HS-5 (cell line): ENCODE measurements at places on chromosomes 12 and 14.

GRCh38 chr12:112824701-112825100 lies 33.2 kb downstream of the RPH3A start:
- no peak for DNase-seq

- no peak for DNase-seq
Observed at GRCh38 chr12:43011383-43011926, 421.9 kb upstream of the PRICKLE1 start.

DNA sequence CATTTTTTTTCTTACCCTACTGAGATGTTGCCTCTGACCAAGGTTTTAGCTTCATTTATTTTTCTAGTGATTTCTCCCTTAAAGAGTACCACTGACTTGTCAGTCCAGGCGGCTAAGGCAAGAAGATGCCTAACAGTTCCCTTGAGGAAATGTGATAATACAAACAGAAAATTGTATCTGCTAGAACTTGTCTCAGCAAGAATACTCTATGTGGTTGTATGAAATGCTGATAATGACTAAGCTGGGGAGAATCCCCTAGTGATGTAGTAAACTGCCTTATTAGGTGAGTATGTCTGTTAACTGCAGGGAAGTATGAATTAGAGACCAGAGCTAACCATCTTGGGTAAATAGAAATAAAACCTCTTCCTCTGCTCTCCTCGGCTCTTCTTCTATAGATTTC lies 6.7 kb downstream of the C12orf54 start:
- no peak for DNase-seq

DNA sequence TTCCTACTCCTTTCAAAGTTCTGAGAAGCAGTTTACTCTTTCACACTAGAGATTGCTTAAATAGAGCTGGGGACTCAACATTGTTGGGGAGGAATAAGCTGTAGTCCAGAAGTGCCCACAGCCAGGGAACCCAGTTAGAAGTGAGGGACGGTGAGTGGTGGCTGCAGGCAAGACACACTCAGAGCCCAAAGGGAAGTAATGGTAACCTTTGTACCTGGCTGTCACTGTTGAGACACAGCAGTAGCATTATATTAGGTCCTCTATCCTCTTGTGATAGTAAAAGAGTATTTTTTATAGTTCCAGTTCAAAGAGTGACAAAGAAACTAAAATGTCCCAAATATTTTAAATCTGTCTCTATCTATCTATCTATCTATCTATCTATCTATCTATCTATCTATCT lies 263.3 kb downstream of the TTC6 start:
- DNase-seq = no peak

GRCh38 chr14:105479431-105480158 lies 5.0 kb downstream of the CRIP2 start:
- no peak for DNase-seq

GRCh38 chr14:23951590-23952201 lies 1.9 kb upstream of the DHRS4 start:
- no peak for DNase-seq

DNA sequence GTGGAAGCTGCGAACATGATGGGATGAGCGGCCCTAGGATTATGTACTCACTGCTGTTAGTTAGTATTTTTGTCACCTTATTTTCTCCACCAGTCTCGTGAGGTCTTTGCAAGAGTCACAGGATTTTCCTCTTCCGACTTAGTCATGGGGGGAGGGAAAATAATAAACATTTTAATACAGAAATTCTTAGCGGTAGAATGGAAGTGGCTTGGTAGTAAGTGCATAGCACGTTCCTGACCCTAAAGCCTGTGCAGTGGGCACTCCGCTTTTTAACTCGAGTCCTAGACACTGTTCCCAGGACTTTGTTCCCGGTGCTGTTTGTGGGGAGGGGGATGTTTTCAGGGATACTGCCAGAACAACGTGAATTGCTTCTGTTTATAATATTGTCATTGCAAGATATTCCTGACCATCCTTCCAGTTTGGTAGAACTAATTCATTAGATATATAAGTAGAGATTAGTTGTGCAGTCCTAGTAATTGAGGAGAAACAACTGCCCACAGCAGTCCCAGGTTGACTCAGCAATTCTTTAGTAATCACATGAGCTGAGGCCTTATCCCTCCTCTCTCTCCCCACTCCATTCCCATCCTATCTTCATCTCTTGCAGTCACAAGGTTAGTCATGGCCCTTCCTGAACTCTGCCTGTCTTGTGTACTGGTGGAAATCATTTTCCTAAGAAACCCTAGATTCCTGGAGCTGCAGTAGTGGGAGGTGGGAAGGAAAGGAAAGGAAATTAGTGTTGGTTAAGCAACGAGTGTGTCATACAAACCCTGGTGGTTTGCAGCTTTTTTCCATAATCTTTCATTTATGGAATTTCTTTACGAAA lies 799 bp downstream of the SLC38A6 start:
- peak; percentile 79 for DNase-seq

- no peak for DNase-seq
Observed at GRCh38 chr14:48417715-48418500, 742.5 kb upstream of the MDGA2 start.

DNA sequence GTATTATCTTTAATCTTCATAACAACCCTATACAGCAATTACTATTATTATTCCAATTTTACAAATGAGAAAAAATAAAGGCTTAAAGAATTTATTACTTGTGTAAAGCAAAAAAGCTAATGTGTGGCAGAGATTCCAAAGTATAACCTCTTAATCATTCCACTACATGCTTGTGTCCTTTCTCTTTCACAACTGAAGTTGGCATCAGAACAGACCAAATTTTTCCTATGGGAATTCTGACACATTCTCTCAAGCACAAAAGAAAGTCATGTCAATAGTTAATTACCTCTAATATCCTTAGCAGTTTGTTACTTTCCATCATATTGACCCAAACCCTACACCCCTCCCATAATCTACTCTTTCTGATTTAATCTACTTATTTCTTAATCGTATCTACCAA lies 86.7 kb downstream of the BCL2L14 start:
- no peak for DNase-seq

DNA sequence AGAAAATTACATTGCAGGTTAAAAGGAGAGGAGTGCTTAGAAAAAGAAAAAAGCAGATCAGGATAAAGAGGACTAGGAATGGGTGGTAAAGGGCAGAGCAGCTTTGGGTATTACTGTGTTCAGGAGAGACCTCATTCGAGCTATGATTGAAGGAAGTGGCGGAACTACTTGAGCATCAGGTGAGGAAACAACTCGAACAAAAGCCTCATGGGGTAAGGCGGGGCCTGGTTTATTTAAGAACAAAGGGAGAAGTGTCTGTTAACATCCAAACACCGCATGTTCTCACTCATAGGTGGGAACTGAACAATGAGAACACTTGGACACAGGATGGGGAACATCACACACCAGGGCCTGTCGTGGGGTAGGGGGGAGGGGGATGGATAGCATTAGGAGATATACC lies 444.6 kb upstream of the CCDC196 start:
- DNase-seq = no peak

- DNase-seq = no peak
Observed at GRCh38 chr12:108831309-108831991, 25.9 kb downstream of the SSH1 start.

- DNase-seq = no peak
Observed at GRCh38 chr12:109677279-109677691, 36.3 kb upstream of the FAM222A start.

DNA sequence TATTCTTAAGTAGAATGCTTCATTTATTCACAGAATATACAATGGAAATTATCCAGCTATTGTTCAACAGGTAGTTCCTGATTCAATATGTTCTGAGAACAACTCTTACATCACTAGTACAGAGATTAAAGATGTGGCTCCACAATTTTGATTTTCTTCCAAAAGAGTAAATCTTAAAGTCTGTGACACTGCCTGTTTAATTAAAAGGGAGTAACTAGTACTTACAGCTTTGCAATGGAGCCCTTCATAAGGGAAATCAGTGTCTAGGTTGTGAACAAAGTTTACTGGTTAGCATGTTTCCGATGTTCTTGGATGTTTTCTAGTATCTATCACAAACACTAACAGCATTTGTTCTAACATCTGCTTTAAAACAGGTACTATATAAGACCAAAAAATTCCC lies 30.8 kb downstream of the MIA2 start:
- DNase-seq = no peak

DNA sequence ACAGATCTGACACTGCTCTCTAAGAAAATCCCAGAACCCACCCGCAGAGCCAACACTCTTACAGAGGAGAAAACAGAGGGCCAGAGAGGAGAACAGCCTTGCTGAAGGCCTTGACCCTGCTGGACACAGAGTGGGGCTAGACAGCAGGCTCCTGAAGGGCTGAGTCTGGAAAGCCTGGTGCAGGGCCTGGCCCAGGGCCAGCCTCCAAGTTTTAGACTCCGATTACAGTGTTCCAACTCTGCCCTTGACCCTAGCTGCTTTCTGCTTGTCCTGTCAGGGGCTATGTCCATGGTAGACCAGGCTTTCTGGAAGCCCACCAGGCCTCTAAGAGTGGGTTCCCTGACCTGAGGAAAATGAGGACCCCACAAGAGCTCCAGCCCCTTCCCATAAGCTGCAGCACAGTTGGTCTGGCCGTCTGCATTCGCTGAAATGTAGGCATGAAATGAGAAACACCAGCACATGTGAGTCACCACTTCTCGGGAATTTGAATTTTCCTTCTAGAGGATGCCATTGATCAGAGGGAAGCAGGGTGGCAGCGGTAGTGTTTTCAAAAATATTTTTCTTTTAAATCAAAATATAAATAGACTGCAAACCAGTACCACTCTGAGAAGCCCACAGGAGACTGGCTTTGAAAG lies 154.4 kb downstream of the CALM1 start:
- no peak for DNase-seq

GRCh38 chr12:118050972-118051910 lies 9.7 kb downstream of the WSB2 start:
- no peak for DNase-seq

- no peak for DNase-seq
Observed at GRCh38 chr12:53061404-53062010, 11.6 kb downstream of the TNS2 start.

- DNase-seq = no peak
Observed at GRCh38 chr12:72509891-72510290, 237.7 kb downstream of the TRHDE start.

GRCh38 chr12:42985506-42985905 lies 396.0 kb upstream of the PRICKLE1 start:
- DNase-seq = no peak

- no peak for DNase-seq
Observed at GRCh38 chr12:65925626-65926025, 101.3 kb downstream of the HMGA2 start.

DNA sequence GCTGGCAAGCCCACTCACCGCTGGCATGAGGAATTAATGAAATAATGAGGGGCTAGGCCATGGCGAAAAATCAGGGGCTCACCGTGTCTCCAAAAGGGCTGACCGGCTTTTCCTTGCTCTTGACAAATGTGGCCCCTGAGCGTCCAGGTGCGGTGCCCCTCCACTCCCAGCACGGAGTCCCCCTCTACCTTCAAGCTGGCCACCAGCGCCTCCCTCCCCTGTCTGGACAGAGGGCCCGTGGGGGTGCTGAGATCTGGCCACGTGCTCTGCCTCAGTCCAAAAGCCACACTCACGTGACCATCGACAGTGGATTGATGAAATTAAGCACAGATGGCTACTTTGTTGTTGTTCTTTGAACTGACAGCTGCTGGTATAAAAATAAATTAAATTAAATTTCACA lies 78.8 kb upstream of the BCL11B start:
- DNase-seq = no peak

DNA sequence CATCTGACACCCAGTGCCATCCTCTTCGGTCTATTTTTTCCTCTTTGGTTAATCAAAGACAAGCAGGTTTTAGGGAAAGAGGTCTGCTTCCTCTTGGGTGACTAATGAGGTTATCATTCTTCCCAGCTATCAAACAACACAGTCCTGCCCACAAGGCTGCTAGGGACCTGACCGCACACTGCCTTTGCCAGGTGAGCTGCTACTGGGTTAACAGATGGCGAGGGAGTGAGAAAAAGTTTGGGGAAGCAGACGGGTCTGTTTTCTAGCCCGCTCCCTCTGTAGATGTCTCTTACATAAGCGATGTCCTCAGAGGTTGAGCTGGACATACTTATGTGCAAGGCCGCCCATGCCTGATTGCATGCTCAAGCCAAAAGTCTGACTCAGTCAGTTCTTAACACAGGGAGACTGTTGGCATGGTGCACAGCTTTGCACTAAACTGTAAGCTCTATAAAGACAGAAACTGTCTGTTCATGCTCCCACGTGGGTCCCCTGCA lies 94.1 kb downstream of the SLC15A4 start:
- DNase-seq = no peak

DNA sequence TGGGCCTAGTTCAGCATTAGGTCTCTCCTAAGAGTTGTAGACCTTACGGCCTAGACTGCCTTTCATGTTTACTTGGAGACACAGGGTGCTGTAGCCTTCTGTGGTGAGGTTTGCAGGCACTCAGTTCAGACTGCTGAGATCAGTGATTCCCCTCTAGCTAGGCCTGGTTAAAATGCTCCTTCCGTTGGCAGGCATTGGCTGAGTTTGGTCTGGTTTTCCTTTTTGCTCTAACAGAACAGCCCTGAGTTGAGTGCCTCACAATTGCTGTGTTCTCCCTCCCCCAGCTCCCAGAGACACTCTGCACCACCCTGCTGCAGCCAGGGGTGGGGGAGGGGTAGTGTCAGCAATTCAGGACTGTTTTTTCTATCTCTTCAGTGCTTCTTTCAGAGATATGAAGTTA lies 178.9 kb upstream of the DYRK2 start:
- DNase-seq = no peak

DNA sequence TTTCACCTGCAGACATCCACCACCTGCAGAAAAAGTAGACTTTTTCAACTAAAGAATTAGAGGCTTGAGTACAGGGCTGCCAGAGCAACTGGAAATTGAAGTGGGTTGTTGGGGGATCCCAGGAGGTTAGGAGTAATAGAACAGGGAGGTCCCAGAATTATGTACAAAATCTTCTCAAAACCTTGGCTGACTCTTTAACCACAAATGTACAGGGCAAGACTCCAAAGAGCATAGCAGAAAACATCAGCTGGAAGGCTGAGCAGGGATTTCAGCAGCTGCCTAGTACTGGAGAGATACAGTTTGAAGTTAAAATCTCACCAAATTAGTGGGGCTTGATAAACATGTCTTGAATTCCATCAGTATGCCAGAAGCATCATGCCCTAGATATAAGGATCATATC lies 191.6 kb downstream of the CRADD start:
- DNase-seq = no peak

GRCh38 chr14:37153005-37153404 lies 19.4 kb downstream of the SLC25A21 start:
- DNase-seq = no peak

DNA sequence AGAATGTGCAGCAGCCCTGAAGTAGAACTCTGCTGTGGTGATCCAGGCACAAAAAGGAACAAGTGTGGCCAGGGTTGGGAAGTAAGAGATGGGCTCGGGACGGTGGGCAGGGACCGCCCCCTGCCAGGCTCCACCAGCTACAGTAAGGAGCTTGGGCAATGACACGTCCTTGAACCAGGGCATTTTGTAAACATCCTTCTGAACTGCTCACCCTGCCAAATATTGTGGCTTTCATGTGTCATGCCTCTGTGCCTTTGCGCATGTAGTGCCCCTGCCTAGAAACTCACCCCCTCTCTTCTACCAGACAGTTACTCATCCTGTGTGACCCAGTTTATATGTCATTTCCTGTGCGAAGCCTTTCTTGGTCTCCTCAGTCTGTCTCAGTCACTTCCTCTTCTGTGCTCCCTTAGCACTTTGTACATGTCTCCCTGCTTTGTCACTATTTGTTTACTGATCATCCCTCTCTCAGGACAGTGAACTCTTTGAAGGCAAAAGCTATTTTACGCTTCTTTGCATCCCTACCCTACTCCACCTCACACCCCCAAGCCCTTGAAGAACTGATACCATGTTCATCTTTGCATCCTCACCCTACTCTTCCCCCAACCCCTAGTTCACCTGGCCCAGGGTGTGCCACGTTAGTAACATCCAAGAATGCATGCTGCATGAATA lies 108.9 kb upstream of the PLEKHG7 start:
- peak; percentile 87 for DNase-seq
